ENCODE measurements at places on chromosomes 2 and 18.

- no peak for DNase-seq
Observed at GRCh38 chr2:209401788-209402187, 22.1 kb upstream of the MAP2 start.

- no peak for DNase-seq
Observed at GRCh38 chr2:226125176-226125883, 674.3 kb downstream of the IRS1 start.

GRCh38 chr18:76554547-76555222 is 59.6 kb upstream of the ZNF516 start:
- no peak for DNase-seq

DNA sequence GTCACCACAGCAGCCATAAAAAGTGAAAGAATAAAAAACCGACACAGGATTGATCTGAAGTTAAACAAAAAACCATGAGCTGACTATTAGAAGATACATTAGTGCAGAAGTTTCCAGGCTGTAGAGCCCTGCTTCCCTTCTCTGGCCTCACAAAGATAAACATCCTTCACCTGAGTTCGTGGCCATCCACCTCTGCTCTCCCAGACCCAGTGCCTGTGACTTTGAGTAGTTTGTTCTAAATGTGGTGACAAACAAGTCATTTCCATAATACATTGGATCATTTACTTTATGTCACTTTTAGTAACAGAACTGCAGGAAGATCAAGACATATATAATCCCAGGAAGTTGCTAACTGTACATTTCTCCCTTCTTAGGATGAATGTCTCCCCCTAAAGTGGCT is 241.9 kb upstream of the MAP2 start:
- no peak for DNase-seq

GRCh38 chr18:5317186-5317585 is 21.7 kb upstream of the ZBTB14 start:
- DNase-seq = no peak

DNA sequence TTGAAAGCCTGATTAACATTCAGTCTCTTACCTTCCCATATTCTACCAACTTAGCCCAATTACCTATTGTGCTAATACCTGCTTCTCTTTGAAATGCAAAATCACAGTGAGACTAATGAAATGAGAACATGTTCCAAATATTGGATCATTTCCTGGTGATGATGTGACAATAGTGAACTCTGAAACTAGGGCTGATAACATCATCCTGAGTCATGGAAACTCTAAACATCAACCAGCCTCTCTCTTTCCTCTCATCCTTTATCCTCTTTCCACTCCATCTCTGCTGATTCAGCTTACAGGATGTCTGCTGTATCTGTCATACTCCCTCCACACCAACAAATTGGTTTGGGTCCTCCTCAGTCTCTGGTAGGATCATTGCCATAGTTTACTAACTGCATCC is 98.8 kb upstream of the NCKAP5 start:
- no peak for DNase-seq

GRCh38 chr2:119691651-119692245 is 12.7 kb downstream of the TMEM177 start:
- no peak for DNase-seq

DNA sequence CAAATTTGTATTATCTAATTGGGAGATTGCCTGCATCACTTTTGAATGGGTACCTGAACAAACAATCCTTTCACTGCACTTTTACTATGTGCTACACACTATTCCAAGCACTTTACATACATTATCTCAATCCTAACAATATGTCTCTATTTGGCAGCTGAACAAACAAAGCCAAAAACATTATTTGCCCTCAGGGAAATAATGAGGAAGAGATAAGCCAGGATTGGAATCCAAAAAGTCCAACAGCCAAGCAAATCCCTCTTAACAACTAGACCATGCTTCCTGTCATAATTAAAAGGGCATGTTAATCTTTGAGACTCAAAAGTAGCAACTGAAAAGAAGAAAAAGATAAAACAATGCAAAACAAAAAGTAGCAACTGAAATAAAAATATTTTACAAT is 32.1 kb downstream of the RPRD1A start:
- peak; percentile 32 for DNase-seq

DNA sequence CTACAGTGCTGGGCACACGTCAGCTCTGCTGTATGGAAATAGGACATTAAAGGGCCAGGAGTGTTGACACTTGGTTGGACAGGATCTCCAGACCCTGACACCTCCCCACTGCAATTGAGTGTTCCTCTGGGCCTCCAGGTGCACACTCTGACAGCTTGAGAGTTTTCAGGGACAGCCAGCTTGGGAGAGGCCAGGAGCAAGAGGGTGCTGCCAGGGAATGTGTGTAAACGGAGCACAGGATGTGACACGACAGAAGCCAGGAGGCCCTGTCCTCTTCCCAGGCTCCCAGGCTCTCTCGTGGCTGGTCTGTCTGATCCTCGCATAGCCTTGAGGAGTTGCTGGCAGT is 318.1 kb upstream of the HS6ST1 start:
- no peak for DNase-seq

GRCh38 chr2:175170659-175171304 is 2.8 kb upstream of the ATF2 start:
- DNase-seq = no peak

DNA sequence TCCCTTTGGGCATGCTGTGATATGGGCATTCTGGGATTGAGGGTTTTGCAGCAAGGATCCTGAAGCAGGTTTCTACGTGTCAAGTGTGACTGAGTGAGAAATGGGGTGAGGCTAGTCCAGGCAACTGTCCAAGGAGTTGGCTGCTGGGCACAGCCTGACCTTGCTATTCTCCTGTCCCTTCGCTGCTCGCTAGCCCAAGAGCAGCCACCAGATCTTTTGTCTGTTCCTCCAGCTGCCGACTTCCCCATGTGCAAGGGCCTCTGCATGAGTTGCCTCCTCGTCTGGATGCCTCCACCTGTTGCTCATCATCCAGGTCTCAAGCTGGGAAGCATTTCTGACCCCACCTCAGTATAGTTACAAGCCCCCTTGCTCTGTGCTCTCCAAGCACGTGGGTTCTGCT is 71.1 kb downstream of the DYSF start:
- DNase-seq = no peak

GRCh38 chr2:177896587-177896986 is 176.0 kb downstream of the PDE11A start:
- DNase-seq = no peak

- DNase-seq = no peak
Observed at GRCh38 chr2:178304333-178304732, 110.0 kb downstream of the OSBPL6 start.

- no peak for DNase-seq
Observed at GRCh38 chr2:100820523-100821254, 750 bp downstream of the NPAS2 start.

GRCh38 chr2:60216452-60216995 is 336.9 kb downstream of the BCL11A start:
- DNase-seq = no peak

DNA sequence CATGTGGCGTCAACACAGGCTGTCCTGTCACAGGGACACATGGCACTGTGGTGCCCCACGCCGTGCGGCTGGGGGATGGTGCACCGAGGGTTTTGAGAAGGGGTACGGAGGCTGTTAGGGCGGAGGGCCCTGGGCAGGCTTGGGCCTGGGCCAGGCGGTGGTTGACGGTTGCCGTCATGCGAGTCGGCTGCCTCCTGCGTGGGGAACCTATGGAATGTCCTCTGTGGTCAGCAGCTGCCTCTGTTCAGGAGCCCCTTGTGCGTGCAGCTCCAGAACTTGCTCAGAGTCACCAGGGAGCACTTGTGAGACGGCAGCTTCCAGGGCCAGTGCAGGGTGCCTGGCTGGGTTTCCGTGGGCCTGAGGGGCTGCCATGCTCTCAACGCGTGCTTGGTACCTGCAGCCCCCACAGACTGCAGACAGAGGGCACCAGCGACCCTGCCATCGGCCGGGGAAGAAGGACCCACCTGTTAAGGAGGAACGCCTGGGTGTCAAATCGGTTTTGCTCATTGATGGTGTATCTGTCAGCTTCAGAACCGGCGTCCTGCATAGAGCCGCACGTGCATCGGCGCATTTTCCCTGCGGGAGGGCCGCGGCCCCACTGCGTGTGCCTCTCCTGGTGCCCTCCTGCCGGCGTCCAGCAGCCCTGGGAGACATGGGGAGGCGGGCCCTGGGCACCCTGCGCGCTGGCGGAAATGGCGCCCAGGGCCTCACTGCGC is 10.0 kb upstream of the D2HGDH start:
- DNase-seq = no peak

DNA sequence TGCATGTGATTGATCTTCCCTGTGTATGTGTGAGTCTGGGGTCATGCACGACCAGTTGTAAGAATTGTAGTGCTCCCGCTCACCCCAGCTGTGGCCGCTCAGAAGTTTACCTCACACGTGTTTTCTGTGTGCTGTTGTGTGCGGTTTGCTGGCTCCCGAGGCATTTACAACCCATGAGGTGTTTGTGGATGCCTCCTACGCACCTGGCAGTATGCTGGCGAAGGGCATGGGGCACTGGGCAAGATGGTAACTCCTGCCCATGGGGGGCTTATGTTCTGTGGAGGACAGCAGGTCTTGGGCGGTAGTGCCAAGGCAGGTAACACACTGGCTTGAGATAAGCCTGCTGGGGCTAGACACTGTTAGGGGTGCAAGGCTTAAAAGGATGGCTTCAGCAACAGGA is 102.6 kb upstream of the HS6ST1 start:
- DNase-seq = no peak
